ENCODE measurements at places on chromosomes 13 and 19.
A peak's percentile ranks its signal among the peaks of the same experiment; 100 is the strongest.

DNA sequence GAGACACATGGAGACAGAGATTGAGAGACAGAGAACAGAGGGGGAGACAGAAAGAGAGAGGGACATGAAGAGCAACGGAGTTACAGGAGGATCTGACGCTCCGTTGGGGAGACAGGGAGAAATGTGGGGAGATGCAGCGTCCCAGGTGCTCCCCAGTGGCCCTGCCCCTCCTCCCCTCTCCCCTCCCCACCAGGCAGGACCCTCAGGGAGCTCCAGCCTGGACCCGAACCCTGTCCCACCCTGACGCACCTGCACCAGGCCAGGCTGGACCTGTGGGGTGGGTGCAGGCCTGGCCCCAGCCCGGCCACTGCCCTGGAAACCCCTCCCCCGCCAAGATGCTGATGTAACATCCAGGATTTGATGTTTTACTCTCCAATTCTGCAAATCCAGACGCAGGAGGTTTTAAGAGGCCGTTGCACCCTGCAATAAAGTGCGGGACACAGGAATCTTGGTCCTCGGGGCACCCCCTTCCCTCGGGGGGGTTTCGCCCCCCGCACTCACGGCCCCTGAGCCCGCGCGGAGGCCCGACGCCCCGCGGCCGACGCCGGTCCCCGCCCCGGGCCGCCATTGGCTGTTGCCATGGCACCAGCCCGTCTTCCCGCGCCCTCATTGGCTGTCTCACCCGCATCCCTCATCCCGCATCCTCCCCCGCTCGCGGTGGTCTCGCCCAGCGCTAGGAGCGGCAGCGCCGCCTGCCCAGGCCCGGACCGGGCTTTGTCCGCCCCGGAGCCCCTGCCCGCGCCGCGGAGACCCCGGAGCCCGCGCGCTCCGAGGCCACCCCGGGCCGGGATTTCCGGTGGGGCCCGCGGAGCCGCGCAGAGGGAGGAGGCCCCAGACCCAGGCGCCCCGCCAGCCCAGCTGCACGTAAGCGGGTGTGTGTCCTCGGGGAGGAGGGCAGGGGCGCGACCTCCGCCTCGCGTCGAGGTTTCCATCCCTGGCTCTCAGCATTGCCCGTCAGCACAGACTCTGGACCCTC, at the start of gene APC2:
Gene APC2 (plus strand): TSS at position 655 of the 976 bp plus-strand sequence. CDS start 2,881 bp downstream, outside the sequence.
- peak; percentile 80 for DNase-seq

DNA sequence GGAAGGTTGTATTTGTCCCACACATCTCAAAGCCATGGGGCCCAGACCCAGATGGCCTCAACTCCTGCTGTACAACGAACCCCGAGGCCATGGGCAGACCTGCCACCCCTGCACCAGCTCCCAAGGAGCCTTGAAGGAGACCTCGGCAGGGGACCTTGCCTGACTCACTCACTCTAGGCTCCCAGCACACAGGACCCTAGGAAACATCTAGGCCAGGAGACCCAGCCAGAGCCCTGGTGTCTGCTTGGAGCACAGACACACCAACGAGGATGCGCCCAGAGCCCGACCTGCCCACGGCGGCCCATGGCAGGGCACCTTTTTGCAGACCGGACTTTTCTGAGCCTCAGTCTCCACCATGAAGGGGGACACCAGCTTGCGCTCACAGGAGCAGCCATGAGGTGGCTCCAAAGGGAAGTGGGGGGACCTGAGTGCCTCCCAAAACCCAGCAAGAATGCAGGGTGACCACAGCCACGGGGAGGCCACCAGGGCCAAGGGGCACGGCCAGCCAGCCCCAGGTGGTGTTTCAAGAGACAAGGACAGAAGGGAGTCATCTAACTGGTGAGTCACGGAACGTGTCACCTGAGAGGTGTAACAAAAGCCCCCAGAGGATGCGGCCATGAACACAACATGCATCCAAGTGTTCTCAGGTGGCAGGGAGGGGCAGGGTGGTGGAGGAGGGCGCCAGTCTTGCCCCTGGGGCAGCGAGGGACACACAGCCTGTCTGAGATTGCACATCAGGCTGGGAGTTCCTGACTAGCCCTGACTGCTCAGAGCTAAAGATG, 4.9 kb upstream of the CERS1 start:
- DNase-seq = no peak

DNA sequence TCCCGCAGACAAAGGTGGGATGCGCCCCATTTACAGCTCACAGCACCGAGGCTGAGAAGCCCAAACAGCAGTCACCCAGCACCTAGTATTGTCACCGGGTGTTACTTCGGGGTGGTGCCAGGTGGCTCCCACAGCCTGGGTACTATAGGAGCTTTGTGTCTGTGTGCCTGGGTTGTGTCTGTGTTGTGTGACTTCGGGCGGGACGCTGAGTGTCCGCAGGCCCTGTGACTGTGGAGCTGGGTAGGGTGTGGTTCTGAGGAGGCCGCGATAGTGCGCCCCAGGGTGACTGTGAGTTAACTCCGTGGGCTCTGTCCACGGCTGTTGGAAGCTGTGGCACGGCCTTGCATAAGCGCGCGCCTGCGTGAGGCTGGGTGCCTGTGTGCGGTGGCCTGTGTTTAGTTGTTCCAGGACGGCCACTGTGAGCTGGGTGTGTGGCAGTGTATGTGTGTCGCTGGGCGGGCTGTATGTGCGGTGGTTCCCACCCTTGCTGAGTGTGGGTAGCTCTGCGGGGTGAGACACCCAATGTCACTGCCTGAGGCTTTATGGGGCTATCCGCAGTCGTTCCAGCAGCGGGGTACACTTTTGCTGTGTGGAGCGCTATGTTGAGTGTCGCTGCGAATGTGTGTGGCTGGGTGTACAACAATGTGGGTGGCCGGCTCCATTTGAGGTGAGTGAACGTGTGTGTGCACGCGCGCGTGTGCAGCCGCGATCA, 559 bp upstream of the SSBP4 start:
- DNase-seq = no peak

DNA sequence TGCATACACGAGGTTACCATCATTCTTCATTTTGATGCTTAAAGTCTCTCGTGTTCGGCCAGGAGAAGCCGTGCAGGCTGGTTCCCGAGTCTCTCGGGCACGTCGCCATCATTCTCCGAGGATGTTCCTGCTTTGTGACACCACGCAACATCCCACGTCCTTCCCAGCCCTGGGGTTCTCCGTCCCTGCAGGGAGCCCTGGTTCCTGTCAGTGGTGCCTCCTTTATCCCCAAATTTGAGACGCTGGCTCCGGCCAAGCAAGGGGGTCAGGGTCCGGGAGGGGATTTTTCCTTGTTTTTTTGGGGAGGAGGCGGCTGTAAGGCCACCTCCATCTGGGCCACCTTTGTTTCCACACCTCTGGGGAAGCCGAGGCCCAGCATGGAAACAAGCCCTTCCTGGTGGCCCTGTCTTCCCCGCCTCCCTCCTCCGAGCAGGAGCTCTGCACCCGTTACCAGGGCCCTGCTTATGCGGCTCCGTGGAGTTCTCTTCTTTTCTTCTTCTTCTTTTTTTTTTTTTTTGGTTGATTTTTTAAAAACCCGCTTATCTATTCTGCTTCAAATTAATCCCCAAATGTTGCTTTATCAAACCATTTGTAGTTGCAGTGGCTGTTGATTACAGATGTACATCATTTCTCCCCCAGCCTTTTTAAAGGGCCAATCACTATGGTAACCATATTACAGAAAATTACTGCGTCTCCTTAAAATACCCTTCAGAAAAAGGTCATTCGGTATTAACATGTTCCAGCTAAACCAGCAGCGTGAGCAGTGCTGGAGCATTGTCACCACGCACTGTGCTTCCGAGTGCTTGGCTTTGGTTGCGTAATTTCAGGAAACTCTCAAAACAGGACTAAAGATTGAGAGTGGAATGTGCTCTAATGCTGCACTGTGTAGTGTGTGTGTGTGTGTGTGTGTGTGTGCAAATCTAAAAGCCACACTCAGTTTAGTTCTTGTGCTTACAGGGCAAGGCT, 50.4 kb downstream of the TEX29 start:
- no peak for DNase-seq

GRCh38 chr19:14089412-14089661, 1.2 kb downstream of the SAMD1 start:
- DNase-seq = peak; percentile 25

DNA sequence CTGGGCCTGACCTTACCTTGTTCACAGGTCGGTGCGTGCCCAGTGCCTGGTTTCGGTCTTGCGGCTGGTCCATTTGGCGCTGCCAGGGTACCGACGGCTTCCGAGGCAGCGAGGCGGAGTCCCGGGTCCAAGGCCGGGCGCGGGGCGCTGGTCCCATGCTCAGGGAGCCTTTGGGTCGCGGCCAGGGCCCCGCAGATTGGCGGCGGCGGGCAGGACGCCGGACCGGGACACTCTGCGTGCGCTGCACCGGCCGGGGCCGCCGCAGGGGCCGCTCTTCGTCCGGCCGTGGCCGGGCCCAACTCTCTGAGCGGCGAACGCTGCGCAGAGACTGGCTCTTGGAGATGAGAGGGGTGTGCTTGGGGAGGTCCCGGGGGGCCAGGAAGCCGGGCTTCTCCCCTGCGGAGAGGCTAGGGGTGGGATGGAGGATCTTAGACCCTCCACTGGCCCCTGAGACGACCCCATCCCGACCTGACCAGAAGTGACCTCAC, 3.4 kb upstream of the WIZ start:
- no peak for DNase-seq

GRCh38 chr13:82713687-82714405, 1168.4 kb downstream of the SLITRK1 start:
- no peak for DNase-seq

- no peak for DNase-seq
Measured at GRCh38 chr13:45055198-45055901, 65.0 kb upstream of the GTF2F2 start.

DNA sequence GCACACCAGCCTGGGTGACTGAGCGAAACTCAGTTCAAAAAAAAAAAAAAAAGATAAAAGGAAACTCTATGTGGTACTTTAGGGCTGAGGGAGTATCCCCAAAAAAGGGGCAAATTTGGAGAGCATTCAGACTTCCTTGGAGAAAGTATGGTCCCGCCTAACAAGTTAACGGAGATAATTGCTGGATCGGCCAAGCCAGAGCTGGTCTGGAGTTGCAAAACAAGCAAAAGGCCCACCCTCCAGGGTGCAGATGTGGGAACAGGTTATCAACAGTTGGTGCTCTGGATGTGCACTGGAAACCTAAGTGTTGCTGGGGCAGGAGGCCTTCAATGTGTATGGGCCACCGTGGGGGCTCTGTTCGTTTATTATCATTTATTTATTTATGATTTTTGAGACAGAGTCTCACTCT, 2.8 kb downstream of the IQCN start:
- DNase-seq = no peak

DNA sequence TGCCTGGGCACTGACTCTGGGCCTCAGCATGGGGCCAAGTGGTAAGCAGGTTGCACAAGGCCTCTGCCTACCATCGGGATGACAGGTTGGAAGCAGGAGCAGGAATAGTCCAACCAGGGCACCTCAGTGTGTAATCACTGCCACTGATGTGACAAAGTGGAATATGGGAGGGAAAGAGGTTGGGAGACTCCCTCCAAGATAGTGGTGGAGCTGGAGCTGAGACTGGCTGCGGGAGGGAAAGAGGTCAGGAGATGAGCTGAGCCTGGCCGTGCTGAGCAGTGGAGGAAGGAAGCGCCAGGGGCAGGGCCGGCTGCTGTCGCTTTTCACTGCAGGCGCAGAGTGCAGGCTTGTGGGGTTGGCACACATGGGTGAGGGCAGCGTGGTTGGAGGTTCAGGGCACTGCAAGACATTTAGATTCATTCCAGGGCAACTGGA, 6.8 kb downstream of the UPF3A start:
- no peak for DNase-seq

GRCh38 chr19:35407619-35408018, 36.8 kb downstream of the GPR42 start:
- no peak for DNase-seq

DNA sequence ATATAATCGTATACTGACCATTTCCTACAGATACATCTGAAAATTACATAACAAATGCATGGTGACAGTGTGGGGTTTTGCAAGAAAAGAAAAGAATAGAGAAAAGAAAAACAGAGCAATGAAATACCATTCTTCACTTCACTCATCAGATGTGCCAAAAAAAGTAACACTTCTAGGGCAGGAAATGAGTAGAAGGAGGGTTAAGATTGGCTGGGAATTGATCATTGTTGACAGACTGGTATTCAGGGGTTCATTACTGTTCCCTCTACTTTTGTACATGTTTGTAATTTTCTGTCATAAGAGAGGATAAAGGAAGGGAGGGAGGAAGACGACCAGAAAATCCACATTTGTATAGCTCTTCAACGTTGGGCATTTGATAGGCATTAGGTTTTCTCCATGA, 31.5 kb downstream of the ABCC4 start:
- no peak for DNase-seq

GRCh38 chr19:46629546-46630025, 4.7 kb upstream of the PTGIR start:
- no peak for DNase-seq

GRCh38 chr13:112177450-112178288, 110.7 kb downstream of the SOX1 start:
- no peak for DNase-seq

Measured in germinal center (tissue), 1 donor.